ENCODE measurements at places on chromosomes 2 and 18. TPM values are rescaled to one million over a fixed set of nuclear protein-coding genes. Genes with fewer than 3 reads are reported as not detected.
A peak's percentile ranks its signal among the peaks of the same experiment; 100 is the strongest.

DNA sequence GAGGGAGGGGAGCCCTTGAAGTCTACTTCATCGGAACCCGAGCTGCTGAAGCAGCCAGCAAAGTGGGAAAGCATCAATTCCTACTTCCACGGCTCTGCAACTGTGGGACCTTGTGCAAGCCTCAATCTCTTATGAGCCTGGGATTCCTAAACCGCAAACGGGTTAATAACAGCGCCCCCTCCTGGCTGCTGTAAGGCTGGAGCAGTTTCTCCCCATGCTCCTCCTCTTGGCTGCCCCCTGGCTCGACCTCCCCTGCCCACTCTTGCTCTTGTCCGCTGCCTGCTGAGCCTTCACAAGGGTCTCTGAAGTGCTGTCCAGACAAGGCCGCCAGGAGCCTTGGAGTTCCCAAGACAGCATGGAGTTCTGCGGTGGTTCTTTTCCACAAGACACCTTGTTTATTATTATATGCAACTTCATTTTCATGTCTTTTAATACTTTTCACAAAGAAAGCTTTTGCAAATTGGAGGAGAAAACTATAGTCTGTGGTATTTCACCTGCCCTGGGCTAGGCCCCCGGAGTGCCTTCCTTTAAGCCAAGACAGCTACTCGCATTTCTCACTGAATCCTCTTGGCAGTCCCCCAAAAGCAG lies 157.2 kb downstream of the DDX1 start:
- no peak for DNase-seq

DNA sequence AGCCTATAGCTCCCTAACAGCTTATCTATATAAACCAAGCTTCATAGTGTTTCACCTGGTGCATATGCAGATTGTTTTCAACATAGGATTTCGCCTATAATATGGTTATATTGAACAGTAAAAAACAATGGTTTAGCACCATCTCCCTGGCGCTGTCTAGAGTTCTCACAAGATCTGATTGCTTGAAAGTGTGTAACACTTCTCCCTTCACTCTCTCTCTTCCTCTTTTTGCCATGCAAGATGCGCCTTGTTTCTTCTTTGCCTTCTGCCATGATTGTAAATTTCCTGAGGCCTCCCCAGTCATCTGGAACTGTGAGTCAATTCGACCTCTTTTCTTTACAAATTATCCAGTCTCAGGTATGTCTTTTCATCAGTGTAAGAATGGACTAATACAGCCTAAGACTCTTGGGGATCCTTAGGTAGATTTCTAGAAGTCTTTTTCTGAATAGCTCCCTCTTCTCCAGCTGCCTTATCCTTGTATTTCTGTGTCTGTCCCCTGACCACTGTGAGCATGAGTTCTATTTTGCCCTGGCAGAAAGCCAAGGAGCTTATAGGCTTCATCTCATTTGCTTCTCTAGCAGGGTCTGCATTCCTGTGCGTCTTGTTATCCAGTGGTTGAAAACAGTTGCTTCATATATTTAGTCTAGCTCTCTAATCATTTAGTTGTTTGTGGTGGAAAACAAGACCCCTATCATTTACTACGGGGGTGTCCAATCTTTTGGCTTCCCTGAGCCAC lies 401.6 kb downstream of the GPD2 start:
- DNase-seq = no peak

DNA sequence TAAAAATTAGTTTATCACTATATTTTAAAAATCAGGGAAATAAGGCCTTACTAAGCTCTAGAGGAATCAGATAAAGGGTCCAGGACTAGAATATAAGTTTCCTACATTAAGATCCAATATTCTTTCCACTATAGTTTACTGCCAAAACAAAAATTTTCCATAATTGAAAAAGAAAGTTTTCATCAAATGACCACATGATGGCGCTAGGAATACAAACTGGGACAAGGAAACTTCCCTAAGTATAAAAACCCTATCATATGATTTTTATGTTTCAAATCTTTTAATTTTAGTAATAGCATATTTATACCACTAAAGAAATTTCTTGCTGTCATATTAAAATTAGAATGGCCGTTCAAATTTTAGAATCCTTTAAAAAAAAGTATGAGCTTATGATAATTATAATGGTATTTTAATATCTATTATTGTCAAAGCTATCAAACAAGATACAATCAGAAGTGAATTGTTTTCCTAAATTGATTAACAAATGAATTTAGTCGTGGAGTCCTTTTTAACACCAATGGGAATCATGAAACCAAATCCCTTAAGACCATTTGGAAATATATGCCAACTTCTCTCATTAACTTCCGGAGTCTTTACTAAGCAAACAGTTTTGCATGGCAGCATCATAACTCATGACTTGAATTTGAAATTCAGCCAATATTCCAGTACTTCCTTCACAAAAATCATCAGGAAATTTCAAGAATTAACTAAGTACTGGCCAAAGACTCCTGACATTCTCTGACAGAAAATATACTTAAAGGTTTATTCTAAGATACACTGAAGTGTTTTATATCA lies 70.3 kb downstream of the SCN1A start:
- peak; percentile 13 for DNase-seq

- DNase-seq = no peak
Observed at GRCh38 chr2:216416571-216417307, 4.5 kb downstream of the SMARCAL1 start.

DNA sequence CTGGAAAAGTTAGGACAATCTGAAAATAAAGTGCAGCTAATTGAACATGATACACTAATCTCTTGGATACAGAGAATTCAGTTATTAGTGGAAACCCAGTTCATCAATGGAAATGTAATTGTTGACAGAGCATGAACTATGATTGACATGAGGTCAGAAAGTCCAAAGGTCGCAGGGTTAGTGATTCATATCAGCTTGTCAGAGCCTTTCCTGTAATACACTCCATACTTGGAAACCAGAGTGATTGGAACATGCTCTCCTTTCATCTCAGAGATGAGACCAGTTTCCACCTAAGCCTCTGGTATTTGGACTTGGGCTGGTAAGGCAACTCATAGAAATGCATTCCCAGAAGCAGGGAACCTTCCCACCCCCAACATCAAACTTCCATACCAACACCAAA lies 8.5 kb upstream of the NCKAP5 start:
- DNase-seq = no peak

DNA sequence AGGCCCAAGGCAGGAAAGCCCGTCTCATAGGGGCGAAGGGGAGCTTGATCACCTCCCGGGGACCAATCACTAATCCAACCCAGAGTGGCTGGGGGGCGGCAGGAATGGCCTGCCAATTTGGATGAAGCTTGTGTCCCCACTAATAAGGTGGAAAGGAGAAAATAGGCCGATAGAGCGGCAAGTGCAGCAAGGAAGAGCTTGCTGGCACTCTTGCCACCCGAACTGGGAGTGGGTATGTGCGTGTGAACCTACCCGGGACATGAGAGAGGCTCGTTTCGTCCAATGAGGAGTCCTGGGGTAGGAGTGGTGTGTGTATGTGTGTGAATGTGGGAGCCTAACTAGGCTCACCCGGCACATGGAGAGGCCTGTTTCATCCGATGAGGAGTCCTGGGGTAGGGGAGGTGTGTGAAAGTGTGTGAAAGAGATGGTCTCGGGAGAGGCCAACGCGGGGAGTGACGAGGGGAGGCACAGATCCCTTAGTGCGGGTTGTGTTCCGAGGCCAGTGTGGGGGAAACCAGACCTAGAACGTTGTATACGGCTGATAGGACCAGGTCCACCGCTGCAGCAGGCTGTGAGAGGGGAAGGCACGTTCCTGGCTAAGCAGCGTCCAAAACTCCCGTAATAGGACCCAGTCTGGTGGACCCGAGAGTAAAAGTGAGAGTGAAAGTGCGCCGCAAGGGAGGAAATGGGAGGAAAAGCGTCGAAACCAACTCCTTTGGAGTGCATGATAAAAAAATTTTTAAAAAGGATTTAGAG lies 47.1 kb upstream of the SELENOI start:
- peak; percentile 43 for DNase-seq

GRCh38 chr2:222745836-222746559 lies 74.5 kb downstream of the MOGAT1 start:
- no peak for DNase-seq

DNA sequence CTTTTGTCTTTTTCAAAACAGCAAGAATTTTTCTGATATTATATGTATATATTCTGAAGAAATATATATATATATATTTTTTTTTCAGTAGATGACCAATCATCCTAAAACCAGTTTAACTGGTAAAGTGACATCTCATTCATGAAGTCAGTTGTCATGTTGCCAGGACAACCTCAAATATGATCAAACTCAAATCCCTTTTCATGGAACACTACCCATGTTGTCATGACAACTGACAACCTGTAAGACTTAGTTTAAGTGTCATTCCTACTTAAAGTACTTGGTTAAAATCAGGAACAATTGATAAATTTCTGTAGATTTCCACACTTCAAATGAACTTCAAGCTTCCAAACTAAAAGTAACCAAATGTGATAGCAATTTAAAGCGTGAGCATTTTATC lies 101.8 kb upstream of the ERBB4 start:
- peak; percentile 16 for DNase-seq

DNA sequence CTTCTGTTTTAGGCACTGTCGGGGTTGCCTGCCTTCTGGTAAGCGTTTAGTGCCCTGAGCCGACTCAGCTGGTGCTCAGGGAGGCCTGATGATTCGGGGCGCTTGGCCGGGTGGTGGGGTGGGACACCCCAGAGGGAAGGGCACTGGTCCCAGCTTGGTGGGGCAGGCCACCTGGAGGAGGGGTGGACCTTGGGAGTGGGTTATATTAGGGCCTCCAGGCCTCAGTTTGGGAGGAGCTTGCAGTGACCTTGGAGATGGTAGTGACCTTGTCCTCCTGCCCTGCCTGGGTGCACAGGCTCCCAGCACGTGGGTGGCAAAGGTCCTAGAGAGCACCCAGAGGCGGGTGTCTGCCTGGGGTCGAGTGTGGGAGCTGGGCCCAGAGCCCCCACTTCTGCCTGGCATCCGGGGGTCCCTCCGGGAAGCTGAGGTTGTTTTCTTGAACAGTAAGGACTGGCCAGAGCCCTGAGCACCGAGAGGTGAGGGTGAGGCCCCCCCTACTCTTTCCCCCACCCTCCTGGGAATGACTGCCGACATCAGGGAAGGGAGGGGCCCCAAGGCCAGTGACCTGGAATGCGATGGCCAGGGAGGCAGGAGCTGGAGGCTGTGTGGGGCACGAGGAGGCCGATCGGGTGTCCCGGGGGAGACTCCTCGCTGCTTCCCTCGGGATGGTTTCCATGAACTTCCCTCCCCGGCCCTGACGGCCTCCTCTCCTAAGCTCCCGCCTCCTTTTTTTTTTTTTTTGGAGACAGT lies 61.3 kb downstream of the HPCAL1 start:
- no peak for DNase-seq

GRCh38 chr2:118865106-118865505 lies 17.7 kb upstream of the EN1 start:
- peak; percentile 45 for DNase-seq

- no peak for DNase-seq
Observed at GRCh38 chr2:213425618-213426017, 141.4 kb downstream of the SPAG16 start.

GRCh38 chr2:96819128-96819875 lies 3.2 kb downstream of the CNNM3 start:
- DNase-seq = no peak

DNA sequence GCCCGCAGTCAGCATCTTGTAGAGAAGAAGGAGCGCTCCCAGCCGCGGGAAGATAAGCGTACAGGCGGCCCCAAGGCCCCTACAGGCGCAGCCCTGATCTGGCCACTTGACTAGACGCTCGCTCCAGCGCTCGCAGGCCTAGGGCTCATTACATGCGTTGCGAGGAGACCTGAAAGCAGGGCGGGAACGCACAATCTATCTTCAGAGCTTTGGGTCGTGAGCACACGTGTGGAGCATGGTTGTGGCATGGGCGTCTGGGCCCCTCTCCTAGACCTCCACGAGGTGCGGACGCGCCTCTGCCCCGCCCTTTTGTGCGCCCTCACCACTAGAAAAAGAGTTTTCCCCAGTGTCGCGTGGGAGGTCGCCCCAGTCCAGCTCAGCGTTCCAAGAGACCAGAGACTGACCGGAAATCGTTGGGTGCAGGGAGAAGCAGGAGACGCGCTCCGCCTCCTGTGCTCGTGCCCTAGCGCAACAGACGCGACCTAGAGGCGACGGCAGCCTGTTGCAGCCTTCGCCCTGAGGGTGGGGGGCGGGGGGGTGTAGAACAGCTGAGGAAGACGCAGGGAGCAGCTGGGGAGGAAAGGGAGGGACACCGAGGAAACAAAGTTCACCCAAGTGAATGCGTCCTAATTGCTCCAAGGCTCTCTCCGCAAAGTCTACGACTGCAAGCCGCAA lies 12.6 kb downstream of the NR4A2 start:
- no peak for DNase-seq

DNA sequence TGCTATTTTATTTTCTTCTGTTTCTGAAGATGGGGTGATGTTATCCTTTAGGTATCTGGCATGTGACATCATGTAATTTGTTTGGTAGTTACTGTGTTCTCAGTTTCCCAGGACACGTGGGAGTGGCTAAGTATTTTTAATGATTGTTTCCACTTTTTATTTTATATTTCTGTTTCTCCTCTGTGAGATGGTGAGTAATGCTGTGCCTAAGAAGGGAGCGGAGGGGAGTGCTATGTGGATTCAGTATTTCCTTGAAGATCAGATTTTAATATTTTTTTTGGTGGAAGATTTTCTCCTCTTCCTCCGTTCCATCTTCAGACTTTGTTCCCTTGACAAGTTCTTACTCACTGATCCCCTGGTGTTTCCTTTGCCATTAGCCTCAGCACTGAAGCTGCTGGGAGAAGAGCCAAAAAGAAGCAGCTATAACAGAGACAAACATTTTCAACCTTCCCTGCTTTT lies 180.0 kb upstream of the MMADHC start:
- DNase-seq = peak; percentile 75

DNA sequence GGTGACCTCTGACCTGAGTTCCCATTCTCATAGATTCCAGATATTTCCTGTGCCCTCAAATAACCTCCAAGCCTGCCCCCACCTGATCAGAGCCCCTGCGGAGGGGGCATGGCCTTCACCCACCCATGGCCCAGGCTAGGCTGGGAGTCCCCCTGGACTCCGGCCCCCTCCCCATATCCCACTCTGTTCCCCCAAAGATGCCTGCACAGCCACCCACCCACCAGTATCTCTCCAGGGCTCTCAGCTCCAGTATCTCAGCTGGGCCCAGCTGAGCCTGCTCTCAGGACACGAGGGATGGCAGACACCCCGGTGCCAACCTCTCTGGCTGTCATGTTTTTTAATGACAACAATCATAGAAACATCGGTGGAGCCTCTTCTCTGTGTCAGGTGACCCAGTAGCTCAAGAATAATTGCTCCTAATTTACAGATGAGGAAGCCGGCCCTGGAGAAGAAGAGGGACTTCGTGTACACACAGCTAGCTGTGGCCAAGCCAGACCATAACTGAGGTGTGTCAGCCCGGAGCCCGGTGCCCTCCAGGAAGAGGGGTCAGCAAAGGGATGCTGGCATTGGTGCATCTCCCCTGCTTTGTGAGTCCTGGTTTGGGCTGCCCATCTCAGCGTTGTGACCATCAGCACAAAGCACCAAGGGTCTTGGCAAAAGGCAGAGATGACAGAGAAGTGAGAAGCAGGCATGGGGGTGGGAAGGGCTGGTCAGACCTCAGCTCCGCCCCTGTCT lies 84.4 kb downstream of the SDC1 start:
- DNase-seq = no peak

Gene RAB6C
- total RNA-seq = 0.02 TPM

Gene GNLY
- total RNA-seq = not detected

Gene ZNF516
- 2.6 TPM for total RNA-seq

Gene CRYGC
- total RNA-seq = not detected

Gene HOXD12
- total RNA-seq = 0.12 TPM

Gene KLHL30
- not detected for total RNA-seq

Gene TBR1
- total RNA-seq = not detected

All from M059J (cell line).